ENCODE measurements at places on chromosomes 2 and 18.

GRCh38 chr2:121061633-121062032 lies 223.4 kb downstream of the TFCP2L1 start:
- no peak for DNase-seq

- no peak for DNase-seq
These were observed 111.5 kb downstream of the MTCL1 start for GRCh38 chr18:8816816-8817215.

DNA sequence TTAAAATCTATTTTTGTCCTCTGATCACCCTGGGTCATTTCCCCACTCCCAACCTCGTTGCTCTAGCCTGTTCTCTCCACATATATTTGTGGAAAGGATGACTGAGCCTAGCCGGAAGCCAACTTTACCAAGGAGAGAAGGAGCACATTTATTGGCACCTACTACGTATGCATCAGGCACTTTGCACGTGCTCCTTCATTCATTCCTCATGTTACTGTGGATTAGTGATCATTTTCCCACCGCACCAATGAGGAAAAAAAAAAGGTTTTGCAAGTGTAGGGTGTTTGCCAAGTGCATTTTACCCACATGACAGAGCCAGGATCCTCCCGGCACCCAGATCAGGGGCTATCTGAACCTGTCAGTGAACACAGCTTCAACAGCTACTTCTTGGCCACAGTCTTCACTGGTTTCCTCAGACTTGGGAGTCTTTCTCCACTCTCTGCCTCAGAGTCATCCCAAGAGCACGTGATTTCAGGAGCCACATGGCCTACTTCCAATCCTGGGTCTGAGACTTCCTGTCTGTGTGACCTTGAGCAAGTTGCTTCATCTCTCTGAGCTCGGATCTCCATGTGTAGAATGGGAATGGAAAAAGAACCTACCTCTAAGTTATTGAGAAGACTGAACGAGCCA lies 1.9 kb upstream of the C1QL2 start:
- DNase-seq: no peak

GRCh38 chr2:119546447-119546767 lies 2.2 kb downstream of the CFAP221 start:
- peak; percentile 24 for DNase-seq

DNA sequence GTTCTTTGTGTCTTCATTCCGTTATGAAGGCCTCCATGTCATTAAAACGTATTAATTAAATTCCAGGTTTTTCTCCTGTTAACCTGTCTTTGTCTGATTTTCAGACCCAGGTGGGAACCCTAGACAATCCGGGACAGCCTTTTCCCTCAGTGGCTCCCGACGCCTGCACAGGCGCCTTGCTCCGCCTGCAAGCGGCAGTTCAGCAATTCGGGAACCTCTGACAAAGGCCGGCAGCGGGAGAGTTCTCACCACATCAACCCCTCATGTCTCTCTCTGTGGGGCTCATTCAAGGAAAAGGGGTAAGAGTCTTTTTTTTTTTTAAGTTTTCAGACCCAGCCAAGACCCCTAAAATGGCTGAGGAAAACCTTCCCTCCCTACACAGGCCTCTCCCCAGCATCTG lies 259.8 kb upstream of the SALL3 start:
- no peak for DNase-seq

DNA sequence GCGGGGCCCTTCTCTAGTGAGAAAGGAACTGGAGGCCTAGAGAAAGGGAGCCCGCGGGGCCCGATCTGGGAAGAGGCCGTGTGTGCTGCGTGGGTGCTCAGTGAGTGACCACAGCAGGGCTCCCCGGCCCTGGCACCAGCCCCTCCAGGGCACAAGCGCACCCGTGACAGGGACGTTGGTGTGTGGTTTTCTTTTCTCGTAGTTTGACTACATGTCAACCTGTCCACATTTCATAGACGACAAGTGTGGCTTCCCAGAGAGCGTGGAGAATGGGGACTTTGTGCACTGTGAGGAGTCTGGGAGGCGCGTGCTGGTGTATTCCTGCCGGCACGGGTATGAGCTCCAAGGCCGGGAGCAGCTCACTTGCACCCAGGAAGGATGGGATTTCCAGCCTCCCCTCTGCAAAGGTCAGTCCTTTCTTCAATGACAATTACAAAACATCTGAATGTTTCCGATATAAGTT lies 83.1 kb downstream of the TPO start:
- DNase-seq: no peak

DNA sequence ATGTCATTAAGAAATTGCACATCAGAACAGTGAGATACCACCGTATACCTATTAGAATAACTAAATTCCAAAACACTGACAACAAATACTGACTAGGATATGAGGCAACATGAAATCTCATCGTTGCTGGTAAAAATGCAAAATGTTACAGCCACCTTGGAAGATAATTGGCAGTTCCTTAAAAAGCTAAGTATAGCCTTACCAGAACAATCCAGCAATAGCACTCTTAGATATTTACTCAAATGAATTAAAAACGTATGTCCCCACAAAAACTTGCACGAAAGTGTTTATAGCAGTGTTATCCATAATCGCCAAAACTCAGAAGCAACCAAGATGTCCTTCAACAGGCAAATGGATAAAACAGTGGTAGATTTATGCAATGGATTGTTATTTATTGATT lies 241.7 kb downstream of the EPHA4 start:
- no peak for DNase-seq

GRCh38 chr2:99933894-99934650 lies 208.3 kb downstream of the AFF3 start:
- DNase-seq: no peak

DNA sequence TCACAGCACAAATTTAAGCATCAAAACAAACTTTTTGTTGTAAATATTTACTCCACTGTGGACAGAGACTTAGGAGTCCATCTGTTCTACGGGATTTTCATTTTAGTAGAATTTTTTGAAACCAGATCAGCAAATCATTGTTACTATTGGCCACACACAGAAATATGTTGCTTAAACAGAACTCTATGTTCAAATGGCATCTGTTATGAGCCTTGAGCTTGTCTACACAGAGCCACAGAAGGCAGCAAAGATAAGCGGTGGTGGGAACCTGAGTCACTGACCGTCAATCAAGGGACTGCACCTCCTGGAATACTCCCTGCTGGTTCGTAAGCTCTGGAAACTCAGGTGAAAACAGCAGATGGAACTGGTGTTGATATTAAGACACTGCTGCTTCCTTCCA lies 156.8 kb downstream of the TMEM200C start:
- DNase-seq: no peak

GRCh38 chr2:235511187-235511661 lies 17.4 kb downstream of the AGAP1 start:
- DNase-seq: no peak

DNA sequence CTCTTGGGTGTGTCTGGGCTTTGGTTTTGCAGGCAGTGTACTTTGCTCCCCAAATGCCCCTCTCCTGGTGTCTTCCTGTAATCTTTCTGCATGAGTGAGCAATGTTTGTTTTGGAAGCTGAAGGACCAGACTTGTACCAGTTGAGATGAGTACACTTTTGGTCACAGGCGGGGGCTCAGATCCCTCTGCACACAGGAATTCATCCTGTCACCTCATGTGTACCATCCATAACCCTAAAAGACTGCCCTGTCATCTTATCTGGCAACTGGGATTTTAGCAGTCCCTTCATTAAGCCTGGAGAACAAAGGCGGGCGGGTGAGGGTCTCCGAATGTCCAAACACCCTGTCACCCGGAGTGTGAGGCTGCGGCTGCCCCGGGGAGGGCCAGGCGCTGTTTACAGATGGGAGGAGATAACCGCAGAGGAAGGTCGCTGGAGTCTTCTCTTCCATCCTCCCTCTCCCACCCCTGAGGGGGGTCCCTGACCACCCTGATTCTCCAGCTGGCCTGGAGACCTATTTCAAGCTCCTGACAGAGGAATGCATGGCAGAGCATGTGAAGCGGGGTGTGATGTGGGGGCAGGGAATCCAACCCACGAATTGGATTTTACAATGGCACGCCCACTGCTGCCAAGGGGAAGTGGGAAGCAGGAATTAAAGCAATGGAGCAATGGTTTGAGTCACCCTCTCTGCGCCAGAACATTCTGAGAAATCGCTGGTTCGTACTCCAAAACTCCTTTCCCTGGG lies 158.2 kb upstream of the MYCN start:
- DNase-seq: no peak

GRCh38 chr2:28360058-28360717 lies 32.5 kb upstream of the FOSL2 start:
- DNase-seq: peak; percentile 52

Data from hematopoietic multipotent progenitor cell treated with erythropoietin and hydrocortisone succinate and interleukin-3 and kit ligand, for 4 days (in vitro differentiated cells).